NCI-H1417 (cell line): ENCODE measurements at places on chromosomes 5 and 9.

DNA sequence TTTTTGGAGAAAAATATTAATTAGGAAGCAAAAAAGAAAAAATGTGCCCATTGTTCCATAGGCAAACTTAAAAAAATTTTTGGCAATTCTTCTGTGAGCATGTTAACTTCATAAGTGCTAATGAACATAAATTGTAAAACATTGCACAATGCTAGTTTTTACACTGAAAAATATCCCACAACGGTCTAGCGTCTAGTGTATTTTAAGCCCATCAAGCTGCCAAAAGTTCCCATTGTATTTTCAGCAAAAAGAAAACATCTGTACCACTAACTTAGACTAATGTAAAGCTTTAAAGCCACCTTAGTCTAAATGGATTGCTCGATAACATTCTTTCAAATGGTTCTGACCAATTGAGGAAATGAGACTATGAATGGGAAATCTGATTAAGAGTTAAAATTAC is 2.8 kb downstream of the NR6A1 start:
- DNase-seq: no peak

DNA sequence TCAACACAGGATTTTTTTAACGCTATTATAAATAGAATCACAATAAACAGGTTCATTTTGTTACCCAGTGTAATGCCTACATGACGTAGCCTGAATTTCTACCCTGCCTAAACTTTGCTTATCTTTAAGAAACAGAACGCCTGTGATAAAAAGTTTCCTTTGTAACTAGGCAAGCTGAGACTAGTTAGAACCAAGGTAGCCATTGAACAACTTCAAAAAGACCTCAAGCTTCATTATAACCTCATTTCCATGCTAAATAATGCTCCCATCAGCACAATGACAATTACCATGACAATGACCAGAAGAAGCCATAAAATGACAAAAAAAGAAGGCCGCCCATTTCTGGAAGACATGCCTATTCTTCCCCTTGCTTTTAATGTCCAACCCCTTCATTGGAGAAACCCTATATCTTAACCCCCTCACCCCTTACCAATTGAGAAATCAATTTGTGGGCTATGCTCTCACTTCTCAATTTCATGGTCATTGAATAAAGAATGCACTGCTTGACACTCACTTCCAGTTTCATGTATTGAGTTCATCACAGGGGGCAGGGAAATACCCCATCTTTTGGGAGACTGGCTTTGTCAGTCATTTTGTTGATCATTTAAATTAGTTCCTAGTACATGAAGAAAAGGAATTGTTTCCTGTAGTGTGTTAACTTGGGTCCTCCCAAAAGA is 276.8 kb downstream of the MCTP1 start:
- no peak for DNase-seq

DNA sequence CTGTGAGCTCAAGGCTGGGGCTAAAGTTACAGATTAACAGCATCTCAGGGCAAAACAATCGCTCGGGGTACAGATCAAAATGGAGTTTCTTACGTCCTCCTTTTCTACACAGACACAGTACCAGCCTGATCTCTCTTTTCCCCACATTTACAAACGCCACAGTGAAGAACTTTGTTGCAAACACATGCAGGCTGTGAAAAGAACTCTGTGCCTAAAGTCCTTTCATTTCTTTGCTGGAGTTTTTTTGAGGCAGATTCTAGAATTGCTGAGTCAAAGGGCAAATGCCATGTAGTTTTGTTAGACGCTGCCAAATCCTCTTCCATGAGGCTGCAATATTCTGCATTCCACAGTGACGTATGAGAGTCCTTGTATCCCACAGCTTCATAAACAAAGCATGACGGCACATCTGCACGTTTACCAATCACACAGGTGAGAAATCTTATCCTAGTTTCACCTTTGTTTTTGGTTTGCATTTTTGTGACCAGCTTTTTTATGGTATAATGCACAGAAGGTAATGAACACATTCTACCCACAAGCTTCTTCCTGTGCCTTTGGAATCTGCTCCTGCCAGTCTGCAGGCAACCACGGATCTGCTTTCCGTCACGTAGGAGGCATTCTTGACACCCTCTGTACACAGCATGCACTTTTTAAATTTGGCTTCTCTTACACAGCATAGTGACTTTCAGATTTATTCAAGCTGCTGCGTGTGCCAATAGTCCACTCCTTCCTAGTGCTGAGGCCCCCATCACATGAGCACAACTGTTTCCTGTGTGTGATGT is 44.6 kb upstream of the LPCAT1 start:
- peak; percentile 28 for DNase-seq

DNA sequence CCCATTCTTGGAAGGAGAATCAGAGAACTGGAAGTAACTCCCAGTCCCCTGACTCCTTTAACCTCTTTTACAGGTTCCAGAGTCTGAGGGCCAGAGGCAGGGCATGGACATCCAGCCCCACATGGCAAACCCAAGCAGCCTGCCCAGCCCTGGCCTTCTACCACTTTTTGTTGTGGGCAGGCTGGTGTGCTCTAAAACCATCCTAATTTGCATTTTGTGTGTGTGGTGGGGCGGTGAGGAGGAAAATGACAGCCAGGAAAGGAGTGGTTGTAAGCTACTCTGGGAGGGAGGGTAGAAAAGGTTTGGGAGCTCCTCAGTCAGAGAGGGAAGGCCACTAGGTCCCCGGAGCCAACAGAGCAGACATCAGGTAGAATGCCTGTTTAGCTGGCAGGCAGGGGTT is 90.6 kb downstream of the PSD2 start:
- DNase-seq: no peak

- no peak for DNase-seq
Observed at GRCh38 chr9:93186215-93186945, 2.4 kb downstream of the WNK2 start.

- no peak for DNase-seq
Observed at GRCh38 chr5:91156242-91156641, 226.9 kb downstream of the ARRDC3 start.

DNA sequence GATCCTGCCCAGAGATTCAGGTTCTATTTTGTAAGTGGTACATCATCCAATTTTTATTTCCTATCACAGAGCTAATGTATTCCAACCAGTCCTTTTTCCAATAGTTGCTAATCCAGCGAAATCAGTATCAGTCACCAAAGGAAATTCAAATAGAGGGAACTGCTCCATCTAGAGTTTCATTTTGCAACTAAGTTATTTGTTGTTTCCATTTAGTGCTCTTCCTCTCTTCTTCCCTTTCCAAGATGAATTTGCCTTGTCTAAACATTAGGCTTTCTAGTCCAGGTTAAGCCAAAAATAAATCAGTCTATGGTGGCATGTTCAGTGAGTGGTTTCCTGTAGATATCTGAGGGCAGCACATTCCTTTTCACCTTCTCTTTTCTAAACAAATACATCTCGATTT is 79.8 kb upstream of the SPATA31D4 start:
- DNase-seq: no peak

DNA sequence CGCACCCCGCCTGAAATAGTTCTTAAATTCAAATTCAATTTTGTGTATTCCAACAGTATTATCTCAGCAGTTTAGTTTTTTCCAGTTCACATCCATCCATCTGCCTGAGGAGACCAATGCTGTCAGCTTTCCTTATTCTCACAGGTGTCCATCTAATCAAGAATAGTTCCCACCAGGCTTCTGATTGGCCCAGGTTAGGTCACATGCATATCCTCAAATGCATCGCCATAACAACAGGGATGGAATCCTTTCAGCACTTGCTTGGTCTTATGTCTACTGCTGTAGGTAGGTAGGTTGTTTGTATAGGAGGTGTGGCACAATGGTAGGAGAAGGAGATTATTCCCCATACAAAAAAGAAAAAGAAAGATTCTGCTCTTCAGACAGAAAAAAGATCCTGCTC is 91.2 kb downstream of the UBE2R2 start:
- DNase-seq: no peak

DNA sequence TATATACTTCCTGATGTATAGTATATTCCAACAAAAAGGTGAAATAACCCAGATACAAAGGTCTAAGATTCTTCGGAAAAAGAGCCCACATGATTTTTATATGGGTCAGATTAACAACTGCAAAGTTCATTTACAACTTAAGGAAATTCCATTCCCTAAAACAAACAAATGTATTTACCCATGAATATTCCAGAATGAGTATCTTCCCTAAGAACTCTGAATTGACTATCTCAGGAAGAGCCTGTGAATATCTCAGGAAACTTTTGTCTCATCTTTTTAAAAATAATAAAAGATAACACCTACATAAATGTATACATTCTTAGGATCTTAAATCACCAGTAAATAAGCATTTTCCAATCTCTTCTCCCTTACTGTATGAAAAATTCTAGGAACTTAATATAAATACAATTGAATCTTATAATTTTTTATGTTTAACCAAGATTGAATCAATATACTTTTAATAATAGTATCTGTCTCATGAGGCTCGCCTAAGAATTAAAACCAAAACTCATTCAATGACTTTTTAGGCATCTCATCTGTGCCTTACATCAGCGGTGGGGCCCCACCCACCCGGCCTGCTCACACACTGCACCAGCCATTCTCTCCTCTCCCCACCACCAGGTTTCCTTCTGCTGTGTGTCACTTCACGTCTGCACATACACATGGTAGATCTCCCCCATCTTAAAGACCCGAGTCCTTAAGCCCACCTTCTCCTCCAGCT is 78.1 kb downstream of the RAPGEF1 start:
- no peak for DNase-seq

DNA sequence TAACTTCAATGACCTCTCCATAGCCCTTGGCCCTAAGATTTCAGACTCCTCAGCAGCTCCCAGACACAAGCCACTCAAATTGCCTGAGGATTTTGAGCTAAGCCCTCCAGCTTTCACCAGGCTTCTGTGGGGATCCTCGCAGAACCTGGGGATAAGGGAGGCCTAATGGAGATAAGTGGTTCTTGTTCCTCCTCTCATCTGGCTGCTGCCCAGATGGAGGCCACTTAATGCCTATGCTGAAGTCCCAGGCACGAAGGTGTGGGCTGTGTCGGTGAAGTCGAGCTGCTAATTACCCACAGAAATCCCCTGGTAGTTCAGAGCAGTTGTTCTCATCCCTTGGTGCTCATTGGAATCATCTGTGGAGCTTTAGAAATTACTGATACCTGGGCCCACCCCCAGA is 10.3 kb upstream of the FAT2 start:
- no peak for DNase-seq

- DNase-seq: no peak
Observed at GRCh38 chr5:32319926-32320543, 7.3 kb upstream of the MTMR12 start.

- peak; percentile 34 for DNase-seq
Observed at GRCh38 chr9:100427366-100428263, 672 bp downstream of the MSANTD3 start.
